Stimulated activated CD4-positive, alpha-beta T cell treated with anti-CD3 and anti-CD28 coated beads, Interleukin-12 subunit alpha, Interleukin-12 subunit beta, amount 100 ng/mL, for 48 hours (primary cell): ENCODE measurements at places on chromosomes 2 and 18.

DNA sequence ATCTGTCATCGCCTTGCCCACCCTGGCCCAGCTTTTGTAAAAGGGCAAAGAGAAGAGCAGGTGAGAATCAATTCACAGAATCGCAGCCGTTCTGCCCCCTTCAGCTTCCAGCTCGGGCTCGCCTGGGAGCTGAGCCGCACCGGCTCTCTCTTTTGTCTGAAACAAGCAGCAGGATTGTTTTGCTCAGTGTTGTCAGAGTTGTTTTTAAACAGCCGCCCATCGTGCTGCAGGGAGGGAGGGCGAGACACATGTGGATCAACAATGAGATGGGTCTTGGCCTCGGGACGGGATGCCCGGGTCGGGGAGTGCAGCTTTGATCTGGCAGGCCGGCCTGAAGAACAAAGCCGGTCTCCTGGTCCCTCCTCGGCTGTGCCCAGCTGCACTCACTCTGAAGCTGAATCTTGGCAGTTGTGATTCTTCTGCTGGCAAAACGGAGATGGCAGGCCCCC, 39.7 kb upstream of the HDAC4 start:
- no peak for DNase-seq

DNA sequence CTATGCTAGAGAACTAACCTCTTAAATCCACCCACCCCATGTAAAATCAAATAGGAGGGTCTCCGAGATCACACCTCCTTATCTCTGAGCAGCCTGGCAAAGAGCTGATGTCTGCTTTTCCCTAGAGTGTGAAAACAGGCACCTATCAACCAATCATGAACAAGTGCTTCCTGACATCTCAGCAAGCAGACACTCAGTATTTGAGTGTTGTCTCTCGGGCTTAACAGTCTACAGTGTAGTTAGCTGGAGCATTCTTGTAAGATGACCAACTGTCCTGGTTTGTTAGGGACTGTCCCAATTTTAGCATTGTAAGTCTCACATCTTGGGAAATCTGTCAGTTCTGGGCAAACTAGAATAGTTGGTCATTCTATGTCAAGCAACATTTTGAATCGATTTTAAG, 26.4 kb downstream of the MARCHF4 start:
- no peak for DNase-seq

DNA sequence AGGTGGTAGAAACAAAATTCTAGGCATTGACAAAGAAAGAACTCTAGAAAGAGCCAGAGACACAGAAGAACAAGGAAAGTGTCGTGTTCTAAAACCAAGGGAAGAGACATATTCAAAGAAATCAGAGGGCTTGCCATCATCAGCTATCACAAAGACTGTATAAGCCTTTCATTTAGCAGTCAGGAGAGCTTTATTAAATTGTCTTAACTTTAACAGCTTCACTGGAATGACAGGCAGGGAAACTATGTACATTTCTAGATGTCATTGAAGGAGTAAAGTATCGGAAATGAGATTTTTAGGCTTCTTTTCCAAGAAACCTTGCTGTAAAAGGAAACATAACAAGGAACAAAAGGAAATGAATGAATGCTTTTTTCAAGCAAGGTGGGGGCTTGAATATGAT, 15.8 kb downstream of the KYNU start:
- no peak for DNase-seq

- no peak for DNase-seq
Observed at GRCh38 chr2:59568461-59568860, 985.0 kb downstream of the BCL11A start.

- DNase-seq, result no peak
Observed at GRCh38 chr18:62660691-62661090, 54.6 kb upstream of the PHLPP1 start.

GRCh38 chr2:84908948-84909713, 3.7 kb downstream of the TMSB10 start:
- peak; percentile 24 for DNase-seq

GRCh38 chr2:9686061-9686460, 55.3 kb upstream of the YWHAQ start:
- DNase-seq, result no peak

DNA sequence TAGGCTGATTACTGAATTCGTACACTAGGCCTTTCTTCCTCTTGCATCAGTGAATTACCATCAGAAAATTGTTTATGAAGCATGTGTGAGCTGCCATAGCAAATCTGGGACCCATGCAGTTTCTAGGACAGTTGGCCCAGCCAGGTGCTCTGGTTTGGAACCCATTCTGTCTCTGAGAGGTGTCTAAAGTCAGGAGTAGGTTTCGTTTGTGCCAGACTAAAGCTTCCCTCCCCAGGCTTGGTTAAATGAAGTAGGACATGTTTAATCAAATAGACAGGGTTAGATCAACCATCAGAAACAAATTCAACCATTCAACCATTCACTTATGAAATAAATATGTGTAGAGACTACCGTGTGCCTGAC, 176.9 kb downstream of the ALPK2 start:
- no peak for DNase-seq

DNA sequence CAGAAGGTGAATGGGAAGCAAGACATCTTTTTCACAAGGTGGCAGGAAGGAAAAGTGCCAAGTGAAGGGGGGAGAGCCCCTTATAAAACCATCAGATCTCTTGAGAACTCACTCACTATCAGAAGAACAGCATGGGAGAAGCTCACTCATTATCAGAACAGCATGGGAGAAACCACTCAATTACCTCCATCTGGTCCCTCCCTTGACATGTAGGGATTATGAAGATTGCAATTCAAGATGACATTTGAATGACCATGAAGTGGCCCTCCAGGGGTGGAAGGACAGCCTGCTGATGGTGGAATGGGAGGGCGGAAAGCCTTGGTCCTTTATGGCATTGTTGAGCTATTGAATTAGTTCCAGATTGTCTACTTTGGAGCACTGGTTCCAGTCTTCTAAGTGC, 413.0 kb upstream of the MEX3C start:
- DNase-seq, result no peak

DNA sequence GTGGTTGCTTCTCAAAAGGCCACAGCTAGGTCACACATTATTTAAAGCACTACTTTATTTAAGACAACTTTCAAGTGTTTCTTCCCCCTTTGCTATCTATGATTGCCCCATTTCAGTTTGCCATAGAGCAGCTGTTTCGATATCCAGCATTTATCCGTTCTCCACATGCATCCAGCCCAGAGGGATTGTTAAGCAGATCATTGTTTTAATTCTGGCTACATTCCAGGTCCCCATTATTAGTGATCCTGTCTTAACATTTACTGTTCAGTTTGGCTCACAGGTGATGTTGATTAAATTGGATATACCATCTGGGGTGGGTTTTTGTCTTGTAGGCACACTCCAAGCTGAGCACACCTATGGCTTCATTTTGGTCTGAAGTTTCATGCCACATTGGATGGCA, 638.7 kb downstream of the ZEB2 start:
- DNase-seq, result no peak
